ENCODE measurements at places on chromosomes 11 and 22.

- DNase-seq: no peak
Observed at GRCh38 chr11:71951741-71952310, 23.0 kb downstream of the RNF121 start.

DNA sequence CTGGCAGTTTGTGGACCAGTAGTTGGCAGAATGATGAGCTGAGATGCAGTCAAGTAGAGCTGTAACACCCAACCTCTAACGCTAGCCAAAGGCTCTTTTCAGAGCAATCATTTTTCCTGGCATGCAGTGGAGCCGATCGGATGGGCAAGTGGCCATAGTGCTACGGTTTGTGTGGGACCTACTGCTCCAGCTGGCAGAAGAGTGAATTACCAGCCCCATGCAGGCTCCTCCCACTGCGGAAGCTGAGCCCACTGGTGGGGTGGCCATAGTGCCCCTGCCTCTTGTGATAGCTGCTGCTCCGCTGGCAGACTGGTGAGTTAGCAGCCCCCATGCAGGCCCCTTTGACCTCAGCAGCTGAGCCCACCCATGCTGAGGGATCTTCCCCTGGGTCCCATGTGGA is 27.0 kb upstream of the SC5D start:
- no peak for DNase-seq

DNA sequence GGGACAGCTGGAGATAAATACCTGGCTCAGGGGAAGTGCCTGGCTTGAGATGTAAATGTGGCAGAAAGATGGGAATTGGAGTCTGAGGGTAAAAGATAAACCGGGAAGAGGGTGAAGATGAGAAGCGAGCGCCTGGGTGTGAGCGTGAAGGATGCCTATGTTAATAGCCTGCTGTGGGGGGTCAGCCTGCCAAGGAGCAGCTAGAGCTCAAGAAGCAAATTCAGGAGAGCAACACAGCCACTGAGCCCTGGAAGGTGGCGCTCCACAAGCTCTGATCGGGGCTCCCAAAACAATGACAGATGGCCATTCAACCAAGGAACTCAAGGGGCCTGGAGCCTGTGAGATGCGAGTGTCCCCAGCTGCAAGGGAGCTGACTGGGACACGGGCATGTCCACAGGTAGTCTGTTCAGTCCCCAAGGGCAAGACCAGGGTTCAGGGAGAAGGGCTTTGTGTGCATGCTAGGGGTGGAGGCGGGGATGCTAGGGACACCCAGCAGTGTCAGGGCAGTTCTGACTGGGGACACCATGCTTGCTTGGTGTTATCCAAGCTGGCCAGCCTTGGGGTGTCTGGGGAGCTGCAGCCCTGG is 2.8 kb downstream of the GSC2 start:
- no peak for DNase-seq

DNA sequence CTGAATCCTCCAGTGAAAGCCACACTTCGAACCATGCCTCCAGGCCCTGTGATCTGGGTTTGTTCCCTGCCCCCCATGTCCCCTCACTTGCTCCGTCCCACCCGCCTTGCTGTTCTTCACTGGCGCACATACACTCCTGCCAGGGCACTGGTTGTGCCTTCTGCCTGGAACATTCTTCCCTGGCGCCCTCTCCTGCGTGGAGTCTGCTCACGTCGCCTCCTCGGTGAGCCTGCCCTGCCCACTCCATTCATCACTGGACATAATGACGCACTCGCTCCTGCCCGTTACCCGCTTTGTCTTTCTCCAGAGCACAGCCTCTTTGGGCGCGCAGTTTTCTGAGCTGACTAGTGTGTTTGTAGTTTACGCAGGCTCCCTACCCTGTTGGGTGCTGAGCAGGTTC is 21.0 kb upstream of the MIEF1 start:
- no peak for DNase-seq

GRCh38 chr11:120778685-120779490 is 245.0 kb upstream of the TBCEL start:
- DNase-seq: no peak

GRCh38 chr22:25166266-25167040 is 33.2 kb upstream of the CRYBB3 start:
- no peak for DNase-seq

DNA sequence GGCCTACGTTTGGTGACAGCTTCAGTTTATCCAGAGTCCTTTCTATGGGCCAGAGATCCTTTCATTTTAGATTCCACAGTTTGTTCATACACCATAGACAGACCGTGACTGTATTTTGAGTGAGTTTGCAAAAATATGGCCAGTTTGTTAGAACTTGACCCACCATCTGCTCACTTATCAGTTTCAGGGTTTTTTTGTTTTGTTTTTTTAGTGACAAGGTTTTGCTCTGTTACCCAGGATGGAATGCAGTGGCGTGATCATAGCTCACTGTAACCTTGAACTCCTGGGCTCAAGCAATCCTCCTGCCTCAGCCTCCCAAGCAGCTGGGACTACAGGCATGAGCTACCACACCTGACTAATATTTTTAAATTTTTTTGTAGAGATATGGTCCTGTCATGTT is 9.1 kb upstream of the CKAP5 start:
- DNase-seq: no peak

GRCh38 chr11:24645563-24645962 is 148.7 kb downstream of the LUZP2 start:
- DNase-seq: no peak

DNA sequence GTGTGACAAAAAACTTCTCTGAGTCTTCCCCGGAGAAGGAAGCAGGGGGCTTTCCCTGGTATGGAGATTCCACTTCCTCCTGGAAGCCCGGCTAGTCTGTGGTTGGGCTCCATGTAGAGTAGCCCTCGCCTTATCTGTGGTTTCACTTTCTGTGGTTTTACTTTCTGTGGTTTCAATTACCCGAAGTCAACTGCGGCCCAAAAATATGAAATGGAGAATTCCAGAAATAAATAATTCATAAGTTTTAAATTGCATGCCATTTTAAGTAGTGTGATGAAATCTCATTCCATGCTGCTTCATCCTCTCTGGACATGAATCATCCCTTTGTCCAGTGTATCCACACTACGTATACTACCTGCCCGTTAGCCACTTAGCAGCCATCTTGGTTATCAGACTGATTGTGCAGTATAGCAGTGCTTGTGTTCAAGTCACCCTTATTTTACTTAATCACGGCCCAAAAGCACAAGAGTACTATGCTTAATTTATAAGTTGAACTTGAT is 275.0 kb upstream of the SESN3 start:
- peak; percentile 89 for DNase-seq

- peak; percentile 15 for DNase-seq
Observed at GRCh38 chr11:39374963-39375698, 2084.3 kb downstream of the LRRC4C start.

DNA sequence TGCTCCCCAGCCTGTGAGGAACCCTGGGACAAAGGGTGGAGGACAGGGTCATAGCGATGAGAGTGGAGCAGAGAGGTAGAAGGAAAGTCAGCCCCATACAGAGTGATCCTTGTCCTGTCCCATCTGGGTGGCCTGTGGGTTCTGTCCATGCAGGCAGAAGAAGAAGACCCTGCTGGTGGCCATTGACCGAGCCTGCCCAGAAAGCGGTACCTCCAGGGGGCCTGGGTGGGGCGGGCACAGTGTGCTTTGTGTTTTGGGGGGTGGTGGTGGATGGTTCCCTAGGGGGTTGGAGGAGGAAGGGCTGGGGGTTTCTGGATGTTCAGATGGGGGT is 7.9 kb downstream of the SIDT2 start:
- DNase-seq: no peak

DNA sequence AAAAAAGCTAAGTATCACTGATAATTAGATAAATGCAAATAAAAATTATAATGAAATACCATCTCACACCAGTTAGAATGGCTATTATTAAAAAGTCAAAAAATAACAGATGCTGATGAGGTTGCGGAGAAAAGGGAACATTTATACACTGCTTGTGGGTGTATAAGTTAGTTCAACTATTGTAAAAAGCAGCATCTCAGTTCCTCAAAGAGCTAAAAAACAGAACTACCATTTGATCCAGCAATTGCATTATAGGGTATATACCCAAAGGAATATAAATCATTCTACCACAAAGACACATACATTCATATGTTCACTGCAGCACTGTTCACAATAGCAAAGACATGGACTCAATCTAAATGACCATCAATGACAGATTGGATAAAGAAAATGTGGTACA is 120.3 kb upstream of the ZBED5 start:
- DNase-seq: no peak

DNA sequence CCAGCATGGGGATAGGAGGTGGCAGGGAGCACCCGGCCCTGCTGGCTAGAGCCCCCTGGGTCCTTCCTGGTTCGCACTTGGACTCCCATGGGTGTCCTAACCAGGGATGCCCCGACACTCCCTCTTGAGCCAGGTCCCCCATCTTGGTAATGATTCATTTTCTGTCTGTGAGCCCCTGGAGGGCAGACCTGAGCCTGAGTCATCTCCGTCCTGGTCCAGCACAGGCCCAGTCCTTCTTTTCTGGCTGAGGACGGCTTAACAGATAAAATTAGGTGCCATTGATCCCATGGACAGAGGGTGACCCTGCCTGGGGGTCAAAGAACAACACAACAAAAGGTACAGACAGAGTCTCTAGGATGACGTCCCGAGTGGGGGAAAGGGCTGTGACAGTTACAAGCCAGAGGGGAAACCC is 3.5 kb downstream of the RHOD start:
- peak; percentile 34 for DNase-seq

DNA sequence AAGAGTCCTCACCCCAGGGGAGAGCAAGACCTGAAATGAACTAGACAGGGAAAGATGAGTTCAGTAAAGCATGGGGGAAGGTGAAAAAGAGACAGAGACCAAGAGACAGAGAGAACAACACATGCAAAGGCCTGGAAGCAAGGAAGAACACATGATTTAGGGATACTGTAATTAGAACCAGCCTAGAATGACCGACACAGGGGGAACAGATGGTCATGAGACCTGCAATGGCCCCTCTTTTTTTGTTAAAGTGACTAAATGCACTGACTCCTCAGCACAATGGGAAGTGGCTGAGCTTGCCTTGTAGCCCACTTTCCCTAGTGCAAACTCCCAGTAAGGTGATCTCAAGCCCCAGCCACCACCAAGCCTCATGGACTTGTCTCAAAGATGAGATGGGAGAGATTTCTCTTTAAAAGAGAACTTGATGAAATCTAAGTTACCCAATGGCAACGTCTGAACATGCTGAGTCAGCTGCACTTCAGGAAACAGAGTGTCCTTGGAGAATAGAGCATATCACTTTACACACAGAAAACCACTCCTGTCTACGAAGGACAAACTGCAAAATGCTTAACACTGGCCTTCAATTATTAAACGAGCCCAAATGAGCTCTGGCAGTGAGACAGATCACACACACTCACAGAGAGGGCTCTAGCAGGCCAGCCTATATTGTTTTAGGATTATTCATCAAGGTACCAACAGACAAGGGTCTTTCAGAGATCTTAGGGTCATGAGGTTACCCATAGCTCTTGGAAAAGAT is 91.0 kb downstream of the SERGEF start:
- DNase-seq: peak; percentile 77

- DNase-seq: no peak
Observed at GRCh38 chr11:132114185-132114584, 743.8 kb downstream of the NTM start.

DNA sequence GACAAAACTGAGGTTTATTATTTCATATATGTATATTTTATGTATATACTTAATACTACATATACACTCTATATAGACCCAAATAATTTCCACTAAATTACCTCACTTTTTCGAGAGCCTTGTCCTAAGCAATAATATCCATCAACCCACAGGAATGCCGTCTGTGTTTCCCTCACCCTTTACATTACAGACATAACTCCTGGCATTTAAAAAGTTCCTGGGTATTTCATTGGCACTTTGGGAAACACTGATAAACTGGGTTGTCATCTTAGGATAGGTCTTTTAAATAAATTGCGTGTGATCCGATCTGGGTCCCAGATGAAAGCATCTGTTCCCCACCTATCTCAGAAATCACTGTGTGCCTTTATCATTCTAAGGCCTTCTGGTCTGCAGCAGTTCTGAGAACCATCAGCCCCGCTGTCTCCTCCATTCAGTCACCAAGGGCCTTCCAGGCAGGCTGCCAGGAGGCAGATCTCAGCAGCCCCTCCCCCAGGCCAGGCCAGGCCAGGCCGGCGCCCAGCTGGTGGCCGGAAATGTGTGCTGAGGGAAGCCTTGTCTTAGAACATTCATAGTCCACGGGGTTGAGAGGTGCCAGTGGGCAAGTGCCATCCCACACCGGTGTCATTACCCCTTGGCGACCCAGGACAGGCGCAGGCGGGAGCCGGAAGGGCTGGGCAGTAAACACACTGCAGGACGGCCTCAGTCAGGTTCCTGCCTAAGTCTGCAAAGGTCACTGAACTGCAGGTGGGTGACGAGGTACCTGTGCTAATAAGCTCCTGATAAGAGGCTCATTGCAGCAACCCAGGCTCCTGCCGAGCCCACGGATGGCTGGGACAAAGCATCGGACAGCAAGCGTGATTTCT is 3.3 kb downstream of the FGF19 start:
- DNase-seq: peak; percentile 64

DNA sequence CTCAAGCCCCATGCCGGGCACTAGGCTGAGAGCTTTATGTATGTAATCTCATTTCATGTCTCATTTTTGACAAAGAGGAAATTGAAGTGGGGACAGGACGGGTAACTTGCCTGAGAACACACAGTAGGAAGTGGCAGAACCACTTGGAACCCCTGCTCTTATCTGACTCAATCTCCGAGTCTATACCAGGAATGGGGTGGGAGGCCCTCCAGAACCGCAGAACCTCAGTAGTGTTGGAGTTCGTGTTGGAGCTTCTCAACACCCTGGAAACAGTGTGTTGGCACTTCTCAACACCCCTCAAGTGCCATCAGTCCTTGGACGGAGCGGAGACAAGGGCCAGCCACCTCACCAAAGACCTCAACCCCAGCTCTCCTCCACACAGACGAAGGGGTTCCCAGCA is 38.8 kb upstream of the POLA2 start:
- DNase-seq: no peak

- no peak for DNase-seq
Observed at GRCh38 chr22:40008726-40009291, 14.1 kb downstream of the FAM83F start.

- DNase-seq: no peak
Observed at GRCh38 chr11:26078231-26078821, 253.6 kb upstream of the ANO3 start.

Data from amniotic epithelial cell (primary cell).